ENCODE measurements at places on chromosomes 1 and 21. TPM values are rescaled to one million over a fixed set of nuclear protein-coding genes. Genes with fewer than 3 reads are reported as not detected.

The FCER1G gene
- total RNA-seq = not detected

The SERPINC1 gene
- not detected for total RNA-seq

The PODN gene
- total RNA-seq = not detected

The RNU1-3 gene
- total RNA-seq = not detected

The TAL1 gene
- not detected for total RNA-seq

The KRTAP21-2 gene
- total RNA-seq = not detected

The CCDC190 gene
- total RNA-seq = 1.7 TPM

The HOOK1 gene
- not detected for total RNA-seq

The FBLIM1 gene
- 156 TPM for total RNA-seq

The S100A7A gene
- total RNA-seq = not detected

The OR6N1 gene
- not detected for total RNA-seq

The SPRR1A gene
- not detected for total RNA-seq

The RUNX3 gene
- 0.17 TPM for total RNA-seq

The UTS2 gene
- total RNA-seq = not detected

The ALPL gene
- total RNA-seq = not detected

The KCNE2 gene
- not detected for total RNA-seq

The CHML gene
- total RNA-seq = 11.9 TPM

The IL12RB2 gene
- total RNA-seq = 0.30 TPM

The PLCH2 gene
- not detected for total RNA-seq

The SKI gene
- 3.5 TPM for total RNA-seq

The IL20 gene
- not detected for total RNA-seq

The SRGAP2 gene
- 38.8 TPM for total RNA-seq

The GNAT2 gene
- not detected for total RNA-seq

The NMNAT2 gene
- 8.2 TPM for total RNA-seq

The PCP4 gene
- not detected for total RNA-seq

The KRTAP12-1 gene
- total RNA-seq = not detected

The NBPF12 gene
- total RNA-seq = 4.4 TPM

The KRTAP19-1 gene
- not detected for total RNA-seq

The DARS2 gene
- 33.6 TPM for total RNA-seq

The REN gene
- 2.2 TPM for total RNA-seq

The CELA3B gene
- total RNA-seq = not detected

The LRP8 gene
- 57.4 TPM for total RNA-seq

The EXO1 gene
- total RNA-seq = 25.0 TPM

The CFHR2 gene
- total RNA-seq = not detected

The RPS27 gene
- 3,641 TPM for total RNA-seq

The CADM3 gene
- 0.47 TPM for total RNA-seq

The LIN28A gene
- total RNA-seq = not detected

The MYBPH gene
- total RNA-seq = not detected

The SERTAD4 gene
- total RNA-seq = 4.2 TPM

The DMBX1 gene
- total RNA-seq = not detected

The PDE9A gene
- total RNA-seq = not detected

The ANXA9 gene
- total RNA-seq = not detected

The FCGR3A gene
- total RNA-seq = not detected

The ADAM30 gene
- not detected for total RNA-seq

The ACTL8 gene
- 0.39 TPM for total RNA-seq

The DLGAP3 gene
- 0.05 TPM for total RNA-seq
